ENCODE measurements at places on chromosomes 5 and 9.

- DNase-seq: no peak
Measured at GRCh38 chr9:27453860-27454553, 70.1 kb upstream of the IFNK start.

DNA sequence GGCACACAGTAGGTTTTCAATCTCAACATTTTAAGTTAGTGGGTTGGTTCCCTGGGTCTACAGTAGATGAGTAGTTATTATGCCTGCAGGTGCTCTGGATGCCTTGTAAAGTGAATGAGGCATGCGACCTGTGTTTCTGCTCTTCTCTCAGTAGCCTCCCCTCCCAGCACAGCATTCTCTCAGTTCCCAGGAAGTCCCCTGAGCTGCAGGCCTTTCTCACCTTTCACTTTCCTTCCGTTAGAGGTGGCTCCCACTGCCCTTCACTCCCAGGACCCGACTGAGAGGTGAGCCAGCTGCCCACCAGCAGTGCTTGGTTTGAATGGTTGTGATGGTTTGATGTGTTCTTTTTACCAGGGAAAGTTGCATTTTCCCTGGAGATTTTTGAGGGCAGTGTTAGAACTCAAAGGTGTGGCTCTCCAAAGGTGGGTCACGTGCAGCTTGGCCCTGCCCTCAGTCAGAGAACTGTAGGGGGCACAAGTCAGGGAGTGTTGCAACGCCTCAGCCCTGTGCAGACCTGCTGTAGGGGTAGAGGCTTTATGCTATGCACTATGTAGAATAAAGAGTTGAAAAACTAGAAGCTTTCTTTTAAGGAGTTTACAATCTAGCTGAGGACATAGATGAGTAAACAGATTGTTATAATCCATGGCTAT is 173.8 kb downstream of the NTRK2 start:
- no peak for DNase-seq

- no peak for DNase-seq
Measured at GRCh38 chr5:118818604-118819003, 169.7 kb downstream of the DTWD2 start.

DNA sequence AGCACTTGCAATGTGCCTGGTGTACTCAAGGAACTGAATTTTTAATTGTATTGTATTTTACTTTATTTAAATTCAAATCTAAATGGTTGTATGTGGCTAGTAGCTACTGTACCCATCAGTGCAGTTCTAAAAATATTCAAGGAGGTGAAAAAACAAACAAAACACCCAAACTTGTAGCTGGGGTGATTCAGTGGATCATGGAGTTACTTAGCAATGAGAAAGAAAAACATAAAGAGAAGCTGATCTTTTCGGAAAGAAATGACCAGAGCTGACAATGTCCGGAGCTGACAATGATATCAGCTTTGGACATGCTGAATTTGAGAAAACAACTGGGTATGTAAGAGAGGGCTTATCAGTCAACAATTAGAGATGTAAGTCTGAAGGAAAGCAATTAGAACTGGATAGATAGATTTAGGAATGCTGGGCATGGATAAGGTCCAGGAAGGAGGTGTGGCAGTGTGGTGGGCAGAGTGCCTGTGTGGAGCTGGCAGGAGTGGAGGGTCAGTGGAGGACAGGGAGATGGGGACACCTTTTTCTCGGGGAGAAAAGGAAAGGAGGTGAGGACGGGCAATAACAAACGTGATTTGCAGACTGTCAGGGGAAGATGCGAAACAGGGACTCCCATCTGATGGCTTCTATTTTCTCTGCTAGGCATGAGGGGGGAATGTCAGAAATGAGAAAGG is 113.2 kb downstream of the DCP2 start:
- DNase-seq: no peak

- no peak for DNase-seq
Measured at GRCh38 chr5:1784197-1785050, 15.2 kb downstream of the MRPL36 start.

DNA sequence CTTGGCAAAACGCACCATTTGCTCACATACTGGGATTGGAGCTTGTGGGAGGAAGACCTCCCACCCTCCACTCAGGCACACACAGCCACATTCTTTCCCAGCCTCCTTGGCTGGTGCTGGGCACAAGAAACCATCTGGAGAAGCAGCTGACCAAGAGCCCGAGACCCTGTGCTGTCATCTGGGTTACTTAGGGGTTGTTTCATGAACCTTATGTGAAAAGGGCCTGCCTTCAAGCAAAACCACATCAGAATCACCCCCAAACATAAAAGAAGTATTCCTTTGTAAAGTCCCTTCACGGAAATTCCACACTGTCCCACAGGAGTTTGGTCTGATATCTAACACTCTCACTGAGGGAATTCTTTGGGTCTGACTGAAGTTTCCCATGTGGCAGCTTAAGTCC is 172.1 kb downstream of the NR3C1 start:
- no peak for DNase-seq

DNA sequence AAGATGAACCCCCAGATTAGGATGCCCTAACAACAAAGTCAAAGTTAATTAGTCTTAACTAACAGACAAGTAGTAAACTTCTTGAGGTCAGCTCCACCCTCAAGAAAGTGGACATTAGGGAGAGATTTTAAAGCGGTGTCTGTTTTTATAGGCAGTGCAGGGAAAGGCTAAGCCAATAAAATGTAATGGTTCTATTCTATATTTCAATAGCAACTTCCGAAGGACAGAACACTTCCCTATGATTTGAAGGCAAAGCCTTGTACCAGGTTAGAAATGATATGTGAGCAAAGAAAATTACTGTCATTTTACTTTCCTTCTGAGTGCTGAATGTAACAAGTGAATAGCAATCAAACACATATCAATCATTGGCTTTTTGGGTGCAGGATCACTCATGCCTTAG is 455.2 kb downstream of the ISL1 start:
- no peak for DNase-seq

- DNase-seq: no peak
Measured at GRCh38 chr5:150164211-150164980, 2.2 kb upstream of the CDX1 start.

- no peak for DNase-seq
Measured at GRCh38 chr9:24073666-24074065, 247.6 kb upstream of the ELAVL2 start.

GRCh38 chr9:110942522-110942921 is 95.7 kb downstream of the LPAR1 start:
- DNase-seq: no peak

- DNase-seq: no peak
Measured at GRCh38 chr5:150394912-150395687, 17.6 kb downstream of the CD74 start.

- DNase-seq: no peak
Measured at GRCh38 chr5:80055491-80056170, 20.5 kb downstream of the THBS4 start.

DNA sequence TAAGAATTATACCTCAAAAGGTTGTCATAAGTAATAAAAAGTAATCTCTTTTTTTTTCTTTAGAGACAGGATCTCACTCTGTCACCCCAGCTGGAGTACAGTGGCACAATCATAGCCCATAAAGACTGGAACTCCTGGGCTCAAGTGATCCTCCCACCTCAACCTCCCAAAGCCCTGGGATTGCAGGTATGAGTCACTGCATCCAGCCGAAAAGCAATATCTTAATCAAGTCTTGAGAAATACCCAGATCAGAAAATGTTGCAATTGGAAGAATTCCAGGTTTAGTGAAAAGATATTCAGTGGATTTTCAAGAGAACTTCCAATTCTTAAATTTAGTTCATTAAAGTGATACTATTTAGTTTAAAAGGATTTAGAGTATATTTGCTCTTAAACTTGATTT is 40.9 kb upstream of the IDNK start:
- no peak for DNase-seq

DNA sequence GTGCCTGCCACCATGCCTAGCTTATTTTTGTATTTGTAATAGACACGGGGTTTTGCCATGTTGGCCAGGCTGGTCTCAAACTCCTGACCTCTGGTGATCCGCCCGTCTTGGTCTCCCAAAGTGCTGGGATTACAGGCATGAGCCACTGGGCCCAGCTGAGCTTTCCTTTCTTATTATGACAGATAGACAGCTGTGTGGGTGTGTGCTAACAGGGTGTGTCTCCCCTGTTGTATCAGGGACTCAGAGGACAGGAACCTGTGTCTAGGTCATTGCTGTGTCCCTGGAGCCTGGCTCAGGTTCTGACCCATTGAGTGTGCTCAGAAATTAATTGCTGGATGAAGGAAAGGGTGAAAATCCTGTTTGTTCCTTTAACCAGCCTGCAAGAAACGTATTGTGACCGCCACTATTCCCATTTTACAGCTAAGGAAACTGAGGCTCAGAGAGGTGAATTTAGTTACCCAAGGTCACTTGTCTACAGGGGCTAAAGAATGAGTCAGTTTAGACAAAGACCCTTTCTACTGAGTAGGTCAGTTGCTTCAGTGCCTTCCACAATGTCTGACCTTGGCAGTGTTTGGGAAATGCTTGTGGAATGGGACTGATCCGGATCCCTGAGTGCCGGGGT is 16.8 kb downstream of the NCS1 start:
- DNase-seq: no peak

- no peak for DNase-seq
Measured at GRCh38 chr9:120942186-120943001, 15.8 kb upstream of the TRAF1 start.

DNA sequence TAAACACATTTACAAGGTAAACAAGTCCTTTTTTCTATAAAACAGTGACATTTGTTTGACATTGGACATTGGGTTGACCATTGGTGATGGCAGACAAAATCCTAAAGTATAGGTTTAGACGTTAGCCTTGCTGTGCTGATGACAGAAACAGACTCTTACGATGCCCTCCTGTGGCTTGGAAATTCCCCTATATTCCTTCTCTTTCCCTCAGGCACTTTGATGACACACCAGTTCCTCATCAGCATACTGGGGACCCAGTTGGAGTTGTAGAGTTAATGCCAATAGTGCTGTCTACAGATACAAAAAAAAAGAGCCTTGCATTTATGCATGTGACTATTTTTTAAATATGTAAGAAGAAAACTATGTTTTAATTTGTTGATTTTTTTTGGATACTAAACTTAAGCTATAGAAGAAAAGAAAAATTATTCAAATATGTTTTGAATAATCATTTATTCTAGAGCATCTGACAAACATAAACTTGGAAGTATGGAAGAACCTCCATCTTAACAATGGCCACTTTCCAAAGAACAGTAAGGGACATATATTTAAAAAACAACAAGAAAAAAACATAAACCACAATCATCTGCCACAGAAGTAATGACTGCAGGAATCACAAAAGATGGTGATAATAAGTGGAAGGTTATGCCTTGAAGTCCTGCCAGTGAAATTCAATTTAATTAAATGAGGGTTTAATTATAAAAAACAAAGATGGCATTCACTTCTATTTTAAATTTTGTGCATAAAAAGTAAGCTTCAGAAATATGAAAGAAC is 75.6 kb upstream of the SNCAIP start:
- no peak for DNase-seq

DNA sequence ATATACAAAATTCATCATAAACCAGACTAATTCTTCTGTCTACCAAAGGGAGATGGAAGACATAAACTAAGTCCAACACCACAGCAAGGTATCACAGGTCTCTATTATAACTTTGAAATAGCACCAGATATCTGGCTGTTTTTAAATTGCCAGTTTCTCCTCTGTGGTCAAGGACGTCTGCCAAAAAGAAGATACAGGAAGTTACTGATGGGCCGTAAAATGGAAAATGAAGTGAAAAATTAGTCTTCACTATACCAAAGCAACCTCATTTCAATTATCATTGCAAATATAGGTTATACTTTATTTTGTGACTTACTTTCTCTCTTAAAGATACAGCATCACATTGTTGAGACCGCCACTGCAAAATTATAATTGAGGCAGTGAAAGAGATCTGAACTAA is 225.5 kb downstream of the NDUFS4 start:
- DNase-seq: no peak

GRCh38 chr5:142981886-142982820 is 212.0 kb downstream of the ARHGAP26 start:
- DNase-seq: peak; percentile 67

DNA sequence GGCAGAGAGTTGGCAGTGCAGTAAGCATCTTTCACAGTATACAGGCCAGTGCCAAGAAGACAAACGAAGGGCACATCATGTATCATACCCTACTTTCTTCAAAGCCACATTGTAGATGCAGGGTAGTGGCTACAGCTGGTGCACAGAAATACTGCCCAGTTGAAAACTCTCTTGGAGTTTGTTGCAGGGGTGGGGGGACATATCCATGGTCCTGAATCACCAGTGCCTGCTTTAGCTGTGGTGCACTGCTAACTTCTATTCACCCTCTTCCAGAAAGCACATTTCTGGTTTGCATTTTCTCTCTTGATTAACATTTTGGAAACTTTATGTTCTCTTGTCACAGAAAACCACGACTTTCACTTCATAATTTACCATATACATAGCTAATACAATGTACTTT is 196.6 kb downstream of the PAPPA start:
- DNase-seq: no peak

- DNase-seq: peak; percentile 76
Measured at GRCh38 chr9:81619353-81620001, 69.9 kb downstream of the TLE1 start.

GRCh38 chr5:102529447-102529846 is 30.6 kb upstream of the SLCO6A1 start:
- no peak for DNase-seq

GRCh38 chr5:62281411-62281810 is 24.6 kb upstream of the KIF2A start:
- DNase-seq: no peak

GRCh38 chr5:27708534-27708933 is 670.1 kb upstream of the CDH9 start:
- no peak for DNase-seq

- DNase-seq: no peak
Measured at GRCh38 chr9:93891050-93891449, 64.1 kb downstream of the BARX1 start.

DNA sequence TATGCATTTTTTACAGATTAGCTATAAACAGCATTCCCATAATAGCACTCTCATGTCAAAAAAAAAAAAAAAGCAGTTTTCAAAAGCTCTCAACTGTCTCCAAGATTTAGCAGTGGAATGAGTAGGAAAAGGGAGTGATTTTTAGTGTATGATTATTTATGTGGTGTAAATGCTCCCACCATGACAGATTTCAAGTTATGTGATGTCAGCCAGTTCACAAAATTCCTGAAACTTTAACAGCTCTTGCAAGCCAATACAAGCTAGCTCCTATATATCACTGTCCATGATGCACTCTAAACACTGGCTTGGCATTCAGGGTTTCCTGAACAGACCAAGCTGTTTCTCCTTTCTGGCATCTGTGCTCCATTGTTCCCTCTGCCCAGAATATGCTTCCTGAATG is 7.9 kb upstream of the ANKDD1B start:
- DNase-seq: peak; percentile 43

DNA sequence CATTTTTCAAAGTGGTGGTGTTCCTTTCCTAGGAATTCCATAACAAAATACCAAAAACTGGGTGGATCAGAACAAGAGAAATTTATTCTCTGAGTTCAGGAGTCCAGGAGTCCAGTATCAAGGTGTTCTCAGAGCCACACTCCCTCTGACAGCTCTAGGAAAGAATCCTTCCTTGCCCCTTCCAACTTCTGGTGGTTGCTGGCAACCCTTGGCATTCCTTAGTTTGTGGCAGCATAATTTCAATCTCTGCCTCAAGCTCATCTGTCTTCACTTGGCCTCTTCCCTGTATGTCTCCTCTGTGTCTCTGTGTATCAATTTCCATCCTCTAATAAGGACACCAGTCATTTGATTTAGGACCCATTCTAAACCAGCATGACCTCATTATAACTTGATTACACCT is 243.7 kb downstream of the MPDZ start:
- DNase-seq: no peak
